ENCODE measurements at places on chromosomes 6 and 20.
A peak's percentile ranks its signal among the peaks of the same experiment; 100 is the strongest.

GRCh38 chr6:25222006-25222678, 57.0 kb upstream of the CARMIL1 start:
- DNase-seq = no peak

DNA sequence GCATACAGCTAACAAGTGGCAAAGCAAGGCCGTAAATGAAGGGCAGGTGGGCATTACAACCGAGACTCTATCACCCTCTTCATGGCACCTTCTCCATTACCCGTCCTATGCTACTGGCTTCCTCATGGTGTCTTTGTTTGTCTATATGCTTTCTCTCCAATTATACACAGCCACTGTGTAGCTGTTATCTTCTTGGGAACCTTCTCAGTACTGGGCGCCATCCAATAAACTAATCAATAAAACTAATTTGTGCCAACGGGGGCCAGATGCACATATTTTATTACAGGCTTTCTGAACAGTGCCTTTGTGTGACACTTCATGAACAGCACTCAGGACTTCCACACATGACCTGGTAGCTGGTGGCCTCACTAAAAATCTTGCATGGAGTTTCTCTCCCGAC, 149.8 kb upstream of the PCSK2 start:
- DNase-seq = no peak

- DNase-seq = peak; percentile 17
Measured at GRCh38 chr20:3248167-3248992, 9.4 kb upstream of the SLC4A11 start.

DNA sequence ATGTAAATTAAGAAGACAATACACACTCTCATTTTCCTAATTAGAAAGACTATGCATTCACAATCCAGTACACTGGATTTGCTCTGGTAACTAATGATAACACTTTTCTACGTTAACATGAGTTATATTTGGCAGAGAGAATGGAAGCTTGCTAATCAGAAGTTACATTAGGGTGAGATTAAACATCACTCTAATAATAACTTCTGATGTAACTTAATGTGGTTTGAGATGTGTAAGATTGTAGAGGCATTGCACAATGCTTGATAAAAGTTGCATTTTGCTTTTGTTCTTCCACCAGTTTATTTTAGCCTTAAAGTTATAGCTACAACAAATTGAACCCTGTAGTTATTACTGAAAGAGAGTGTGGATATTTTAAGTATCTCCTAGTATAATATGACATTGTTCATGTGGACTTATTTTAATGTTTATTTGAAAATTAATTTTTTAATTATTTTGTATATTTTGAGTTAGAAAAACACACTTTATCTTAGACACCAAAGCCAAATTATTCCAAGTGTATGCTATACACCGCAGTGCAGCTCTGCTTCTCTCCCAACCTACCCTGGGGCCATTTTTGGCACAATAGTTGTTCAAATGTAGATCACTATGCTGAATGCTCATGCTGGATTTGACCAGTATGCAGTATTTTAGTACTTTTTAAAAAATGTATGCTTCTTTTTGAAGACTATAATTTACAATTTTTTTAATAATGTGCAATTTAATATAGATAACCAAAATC, 143.2 kb downstream of the SLC16A10 start:
- no peak for DNase-seq

GRCh38 chr20:16393297-16393696, 180.0 kb downstream of the KIF16B start:
- DNase-seq = no peak

- DNase-seq = no peak
Measured at GRCh38 chr6:34546551-34547321, 9.4 kb downstream of the SPDEF start.

DNA sequence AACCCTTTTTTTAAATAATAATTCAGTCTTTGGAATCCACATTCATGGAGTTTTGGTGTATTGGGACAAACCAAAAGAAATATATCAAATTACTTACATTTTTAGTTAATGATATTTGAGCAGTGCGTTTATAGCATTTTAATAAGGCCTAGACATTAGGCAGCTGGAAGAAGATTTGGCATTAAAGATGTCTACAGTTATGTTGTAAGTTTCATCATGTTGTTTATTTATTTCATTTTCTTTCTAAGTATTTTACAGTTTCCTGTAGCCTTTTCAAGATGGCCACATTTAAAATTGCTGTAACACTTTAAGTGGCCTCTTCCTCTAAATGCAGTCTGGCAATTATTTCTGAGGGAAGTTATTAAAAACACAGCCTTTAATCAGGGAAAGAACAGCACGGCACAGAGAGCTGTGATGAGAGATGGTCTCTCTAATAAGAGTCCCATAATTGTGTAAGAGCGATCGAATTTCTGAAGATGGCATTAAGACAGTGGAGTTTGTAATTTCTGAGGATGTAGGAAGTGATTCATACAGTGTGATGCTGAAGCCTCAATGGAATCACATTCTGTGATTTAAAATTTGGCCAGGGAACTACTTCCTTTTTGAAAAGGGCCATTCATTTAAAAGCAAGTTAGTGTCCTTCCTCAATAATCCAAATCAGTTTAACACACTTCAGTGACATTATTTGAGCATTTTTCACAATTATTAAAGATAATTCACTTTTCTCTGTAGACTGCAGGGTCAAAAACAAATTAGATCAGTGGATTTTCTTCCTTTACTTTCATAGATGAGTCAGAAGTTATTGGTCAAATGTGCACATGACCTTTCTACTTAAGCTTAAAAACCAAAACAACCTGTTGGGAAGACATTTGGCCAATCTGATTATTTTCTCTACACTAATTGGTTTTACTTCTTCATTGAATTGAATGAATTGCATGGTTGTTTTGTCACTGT, 52.4 kb upstream of the EDN3 start:
- no peak for DNase-seq

DNA sequence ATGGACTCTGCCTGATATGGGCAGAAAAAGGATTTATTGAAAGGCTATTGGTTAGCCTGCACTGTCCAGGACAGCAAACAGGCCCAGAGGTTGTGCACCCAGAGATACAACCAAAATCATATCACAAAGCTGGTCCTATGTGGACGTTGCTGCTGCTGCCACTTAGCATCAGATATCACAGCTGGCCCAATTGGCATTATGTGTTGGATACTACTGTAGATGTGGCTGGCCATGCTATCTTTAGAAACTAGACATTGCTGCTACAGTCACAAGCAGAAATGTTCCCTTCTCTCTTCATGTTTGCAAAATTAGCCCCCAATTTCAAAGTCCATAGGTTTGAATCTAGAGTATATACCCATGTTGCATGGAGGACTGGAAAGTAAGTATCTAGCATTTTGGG, 42.2 kb upstream of the CEP85L start:
- no peak for DNase-seq

DNA sequence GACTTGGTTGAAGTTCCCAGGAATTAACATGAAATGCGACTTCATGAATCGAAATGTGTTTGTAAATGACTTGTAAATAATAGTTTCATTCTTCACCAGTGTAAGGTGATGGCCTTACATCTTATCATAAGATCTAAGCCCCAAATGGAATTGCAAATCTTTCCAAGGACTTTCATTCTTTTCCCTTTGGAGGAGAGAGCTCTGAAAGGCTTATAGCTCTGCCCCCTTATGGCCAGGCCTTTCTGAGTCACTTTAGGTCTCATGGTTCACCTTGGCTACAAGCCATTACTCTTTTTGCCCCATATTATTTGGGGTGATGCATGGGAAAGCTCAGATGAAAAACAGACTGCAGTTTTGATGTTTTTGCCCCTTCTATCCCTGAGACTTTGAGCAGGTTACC, 209.1 kb upstream of the BMP2 start:
- DNase-seq = no peak

DNA sequence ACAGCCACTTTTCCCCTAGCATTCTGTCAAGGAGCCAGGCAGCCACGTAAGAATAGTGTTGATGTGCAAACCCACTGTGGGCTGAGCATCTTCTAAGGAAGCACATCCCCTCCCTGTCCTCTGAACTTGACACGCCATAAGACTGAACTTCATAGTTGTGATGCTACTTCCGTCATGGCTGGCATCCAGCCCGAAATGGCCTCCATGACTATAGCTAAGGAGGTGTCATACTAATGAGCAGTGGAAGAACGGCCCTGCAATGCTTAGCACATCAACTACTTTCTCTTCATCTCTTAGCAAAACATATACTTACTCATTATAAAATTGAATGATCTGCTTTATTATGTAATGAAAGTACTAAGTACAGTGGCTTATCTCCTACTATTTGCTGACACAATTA, 110.2 kb downstream of the GJA10 start:
- no peak for DNase-seq

DNA sequence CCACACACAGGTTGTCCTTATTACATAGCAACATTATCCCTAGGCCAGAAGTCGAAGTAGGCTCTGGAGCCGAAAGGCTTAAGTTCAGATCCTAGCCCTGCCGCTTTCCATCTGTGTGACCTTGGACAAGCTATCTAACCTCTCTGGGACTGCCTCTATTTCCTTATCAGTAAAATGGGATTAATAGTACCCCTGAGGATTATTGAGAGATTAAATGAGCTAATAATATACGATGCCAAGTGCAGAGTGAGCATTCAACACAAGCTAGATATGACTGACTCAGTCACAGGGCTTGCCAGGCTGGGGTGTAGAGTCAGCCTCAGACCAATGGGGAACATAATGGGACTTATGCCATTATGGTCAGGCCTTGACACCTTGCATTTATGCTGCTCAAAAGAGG, 8.9 kb upstream of the SPATA2 start:
- no peak for DNase-seq

DNA sequence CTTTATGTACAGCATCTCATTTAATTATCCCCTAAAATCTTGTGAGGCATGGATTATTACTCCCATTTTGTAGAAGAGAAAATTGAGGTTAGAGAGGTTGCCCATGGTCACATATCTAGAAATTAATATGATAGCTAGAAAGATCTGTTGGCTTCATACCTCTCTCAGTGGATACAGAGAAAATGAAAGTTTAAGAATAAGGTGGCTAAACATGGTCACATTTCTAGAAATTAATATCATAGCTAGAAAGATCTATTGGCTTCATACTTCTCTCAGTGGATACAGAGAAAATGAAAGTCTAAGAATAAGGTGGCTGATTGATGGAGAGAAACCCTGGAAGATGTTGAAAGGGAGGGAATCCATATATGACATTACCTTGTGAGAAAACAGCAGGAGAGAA, 260.7 kb upstream of the MAN1A1 start:
- DNase-seq = no peak

- peak; percentile 71 for DNase-seq
Measured at GRCh38 chr6:170271771-170272314, 19.0 kb downstream of the DLL1 start.

- DNase-seq = no peak
Measured at GRCh38 chr6:112216662-112217551, 37.5 kb downstream of the LAMA4 start.

- DNase-seq = no peak
Measured at GRCh38 chr20:5480824-5481600, 164.3 kb upstream of the PROKR2 start.

DNA sequence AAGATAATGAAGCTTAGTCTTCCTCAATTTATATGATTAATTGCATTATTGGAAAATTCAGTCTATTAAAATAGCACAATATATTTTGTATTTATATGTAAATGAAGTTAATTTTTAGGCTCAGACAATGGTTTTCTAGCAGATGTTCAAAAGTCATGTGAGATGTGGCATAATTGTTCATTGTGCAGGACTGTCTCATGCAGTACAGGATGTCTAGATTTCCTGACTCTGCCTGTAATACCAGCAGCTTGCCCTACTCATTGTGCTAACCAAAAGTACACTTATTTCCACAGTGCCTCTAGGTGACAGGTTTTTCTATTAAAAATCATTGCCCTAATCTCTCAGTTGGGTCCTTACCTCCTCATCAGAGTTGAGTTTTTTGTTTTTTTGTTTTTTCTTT, 12.4 kb downstream of the RALGAPB start:
- no peak for DNase-seq

DNA sequence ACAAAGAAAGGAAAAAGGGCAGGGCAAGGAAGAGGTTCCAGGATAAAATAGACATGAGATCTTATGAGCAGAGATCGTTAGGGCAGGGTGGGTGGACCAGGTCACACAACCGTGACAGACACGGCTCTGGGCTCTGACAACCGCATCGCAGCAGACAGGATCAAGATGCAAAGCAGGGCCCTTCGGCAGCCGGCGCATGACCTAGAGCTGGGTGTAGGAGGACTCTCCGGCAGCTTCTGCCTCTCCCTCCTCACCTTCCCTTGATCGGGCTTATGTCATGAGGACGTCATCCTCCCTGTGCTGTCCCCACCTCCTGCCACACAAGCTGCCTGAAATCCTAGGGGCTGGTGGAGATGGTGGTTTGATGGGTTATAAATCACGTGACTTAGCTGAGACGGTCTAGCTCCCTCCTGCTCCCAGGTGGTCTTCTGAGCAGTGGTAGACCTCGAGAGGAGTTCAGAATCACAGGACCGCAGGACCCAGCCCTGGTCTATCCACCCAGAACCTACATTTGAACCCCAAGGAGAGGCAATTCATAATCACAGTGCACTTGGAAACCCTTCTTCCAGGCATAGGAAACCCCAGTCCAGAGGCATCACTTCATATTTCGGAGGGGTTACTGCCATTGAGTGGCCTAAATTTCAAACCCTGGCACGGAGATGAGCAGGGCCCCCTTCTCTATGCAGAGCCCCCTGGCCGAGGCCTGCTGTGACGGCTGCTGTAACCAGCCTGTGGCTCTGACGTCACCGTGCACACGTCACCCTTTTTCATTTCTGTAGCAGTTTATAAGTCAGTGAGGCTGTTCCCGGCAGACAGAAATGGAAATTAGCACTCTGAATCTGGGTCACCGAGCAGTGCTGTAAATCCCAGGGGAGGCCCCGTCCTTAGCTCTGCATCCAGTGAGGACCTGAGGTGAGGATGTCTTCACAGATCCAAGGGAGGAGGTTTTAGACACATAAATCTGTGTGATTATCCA, 8.7 kb upstream of the CCR6 start:
- peak; percentile 78 for DNase-seq

- peak; percentile 82 for DNase-seq
Measured at GRCh38 chr20:25057234-25058050, 497 bp downstream of the ACSS1 start.

GRCh38 chr6:158002951-158003853, 21.5 kb downstream of the SYNJ2 start:
- DNase-seq = peak; percentile 58
